ENCODE measurements at places on chromosomes 6 and 20.
A peak's percentile ranks its signal among the peaks of the same experiment; 100 is the strongest.

- DNase-seq, result no peak
Measured at GRCh38 chr20:35021063-35021462, 65.4 kb downstream of the MYH7B start.

GRCh38 chr6:131488780-131489179, 84.2 kb upstream of the ARG1 start:
- no peak for DNase-seq

DNA sequence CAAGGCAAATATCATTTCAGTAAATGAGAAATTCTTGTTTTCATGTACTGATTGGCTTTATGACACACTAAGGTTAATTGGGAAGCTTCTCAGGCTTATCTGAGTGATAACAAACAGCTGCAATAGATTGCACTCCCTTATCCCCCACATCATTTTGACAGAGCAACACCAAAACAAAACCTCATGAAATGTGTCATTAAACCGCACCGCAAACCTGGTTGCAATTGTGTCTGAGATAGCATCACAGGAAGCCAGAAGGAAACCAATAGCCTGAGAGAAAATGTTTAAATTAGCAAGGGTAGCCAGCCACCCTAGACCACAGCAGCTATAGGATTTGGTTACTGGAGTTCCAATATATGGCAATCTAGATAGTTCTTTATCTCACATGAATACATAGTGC, 31.6 kb upstream of the LAMA4 start:
- no peak for DNase-seq

- DNase-seq, result no peak
Measured at GRCh38 chr6:153959276-153959675, 79.8 kb upstream of the OPRM1 start.

GRCh38 chr6:129314575-129314974, 395.4 kb downstream of the ARHGAP18 start:
- DNase-seq, result peak; percentile 14

GRCh38 chr6:83822629-83823169, 30.5 kb upstream of the RIPPLY2 start:
- DNase-seq, result no peak

GRCh38 chr6:151260205-151260604, 20.4 kb downstream of the AKAP12 start:
- no peak for DNase-seq

GRCh38 chr20:25394276-25394675, 3.6 kb upstream of the ABHD12 start:
- DNase-seq, result no peak

DNA sequence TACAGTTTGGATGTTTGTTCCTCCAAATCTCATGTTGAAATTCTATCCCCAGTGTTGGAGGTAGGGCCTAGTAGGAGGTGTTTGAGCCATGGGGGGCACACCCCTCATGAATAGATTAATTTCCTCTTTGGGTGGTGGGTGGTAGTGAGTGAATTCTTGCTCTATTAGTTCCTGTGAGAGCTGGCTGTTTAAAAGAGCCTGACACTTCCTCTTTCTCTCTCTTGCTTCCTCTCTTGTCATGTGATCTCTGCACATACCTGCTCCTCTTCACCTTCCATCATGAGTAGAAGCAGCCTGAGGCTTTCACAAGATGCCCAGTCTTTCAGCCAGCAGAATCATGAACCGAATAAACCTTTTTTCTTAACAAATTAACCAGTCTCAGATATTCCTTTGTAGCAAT, 340.2 kb upstream of the CHD6 start:
- DNase-seq, result no peak

GRCh38 chr20:24211972-24212371, 223.4 kb upstream of the GGTLC1 start:
- no peak for DNase-seq

DNA sequence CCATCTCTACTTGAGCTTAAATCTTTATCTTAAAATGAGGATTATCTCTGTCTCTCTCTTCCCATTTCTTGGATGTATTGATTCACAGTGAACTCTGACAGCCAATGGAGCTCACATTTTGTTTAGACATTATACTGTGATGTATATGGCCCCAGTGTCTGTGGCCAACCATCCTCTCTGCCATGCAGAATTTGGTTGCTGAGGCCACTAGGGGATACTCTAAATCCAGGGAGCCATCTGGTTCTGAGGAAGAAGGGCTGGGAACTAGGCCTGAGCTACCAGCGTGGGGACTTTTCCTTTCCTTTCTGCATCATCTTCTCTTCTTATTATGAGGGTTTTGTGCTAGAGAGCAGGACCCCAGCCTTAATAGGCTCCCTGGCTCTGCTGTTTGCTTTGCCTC, 59.1 kb upstream of the RIPOR2 start:
- no peak for DNase-seq

Measured in midbrain (tissue), 1 donor.